ENCODE measurements at places on chromosomes 13 and 19. TPM values are rescaled to one million over a fixed set of nuclear protein-coding genes. Genes with fewer than 3 reads are reported as not detected.

The CFAP97D2 gene
- total RNA-seq: not detected

The CYSLTR2 gene
- total RNA-seq: not detected

The CGB1 gene
- not detected for total RNA-seq

The SNAPC2 gene
- total RNA-seq: 34.5 TPM

The KCNJ14 gene
- total RNA-seq: 2.1 TPM

All from A375 (cell line).